NCI-H187 (cell line): ENCODE measurements at places on chromosomes 7 and 10.

DNA sequence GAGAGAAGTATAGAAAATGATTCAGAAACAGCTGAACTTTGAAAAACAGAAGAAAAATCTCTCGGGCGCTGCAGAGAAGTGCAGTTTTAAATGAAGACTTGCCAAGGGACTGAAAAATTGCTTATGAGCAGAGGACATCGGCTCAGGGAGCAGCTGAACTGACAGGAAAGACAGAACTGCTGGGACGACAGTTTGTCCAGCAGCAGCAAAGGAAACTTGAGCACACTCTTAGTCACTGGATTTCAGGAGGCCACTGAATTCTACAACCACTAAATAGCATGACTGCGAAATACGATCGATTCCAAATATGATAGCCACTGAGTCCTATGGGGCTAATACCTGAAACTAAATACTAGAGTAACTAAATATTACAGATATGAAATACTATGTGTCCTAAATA lies 43.0 kb downstream of the LEP start:
- no peak for DNase-seq

DNA sequence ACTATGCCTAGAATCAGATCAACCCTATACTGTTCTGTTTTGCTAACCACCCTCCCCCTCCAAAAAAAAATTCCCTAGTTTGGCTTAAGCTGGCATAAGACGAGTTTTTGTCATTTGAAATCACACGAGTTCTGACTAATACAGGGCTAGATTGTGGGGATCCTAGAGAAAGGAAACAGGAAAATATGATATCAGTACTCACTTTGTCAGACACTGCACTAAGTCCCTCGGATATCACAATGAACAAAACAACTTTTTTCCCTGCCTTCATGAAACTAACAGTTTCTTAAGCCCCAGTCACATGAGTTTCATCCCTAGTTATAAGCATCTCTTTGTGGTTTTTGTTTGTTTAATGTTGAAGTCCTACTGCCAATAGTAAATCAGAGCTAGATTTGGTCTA lies 118.5 kb downstream of the ITGB8 start:
- no peak for DNase-seq

DNA sequence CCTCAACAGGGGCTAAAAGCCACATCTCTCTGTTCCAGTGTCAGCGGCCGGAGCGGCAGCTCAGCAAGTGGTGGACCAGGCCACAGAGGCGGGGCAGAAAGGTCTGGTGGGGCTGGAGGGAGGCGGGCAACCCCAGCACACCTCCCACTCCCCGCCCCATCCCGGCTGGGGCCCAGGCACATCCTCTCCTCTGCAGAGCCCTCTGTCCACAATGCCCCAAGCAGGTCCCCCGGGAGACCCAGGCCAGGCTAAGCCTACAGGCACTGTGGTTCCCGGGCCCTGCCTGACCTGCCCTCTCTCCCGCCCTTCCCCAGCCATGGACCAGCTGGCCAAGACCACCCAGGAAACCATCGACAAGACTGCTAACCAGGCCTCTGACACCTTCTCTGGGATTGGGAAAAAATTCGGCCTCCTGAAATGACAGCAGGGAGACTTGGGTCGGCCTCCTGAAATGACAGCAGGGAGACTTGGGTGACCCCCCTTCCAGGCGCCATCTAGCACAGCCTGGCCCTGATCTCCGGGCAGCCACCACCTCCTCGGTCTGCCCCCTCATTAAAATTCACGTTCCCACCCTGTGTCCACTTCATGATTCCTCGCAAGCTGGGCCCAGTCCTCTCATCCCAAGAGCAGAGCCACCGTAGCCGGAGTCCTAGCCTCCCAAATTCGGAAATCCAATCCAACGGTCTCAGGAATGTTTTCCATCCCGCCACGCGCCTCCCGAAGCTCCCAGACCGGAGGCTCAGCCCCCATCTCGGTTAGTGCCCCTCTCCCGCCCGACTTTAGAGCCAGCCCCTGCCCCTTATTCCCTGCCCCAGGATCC lies 2.1 kb downstream of the ADIRF start:
- no peak for DNase-seq

GRCh38 chr10:43214956-43215561 lies 51.8 kb downstream of the RASGEF1A start:
- no peak for DNase-seq

DNA sequence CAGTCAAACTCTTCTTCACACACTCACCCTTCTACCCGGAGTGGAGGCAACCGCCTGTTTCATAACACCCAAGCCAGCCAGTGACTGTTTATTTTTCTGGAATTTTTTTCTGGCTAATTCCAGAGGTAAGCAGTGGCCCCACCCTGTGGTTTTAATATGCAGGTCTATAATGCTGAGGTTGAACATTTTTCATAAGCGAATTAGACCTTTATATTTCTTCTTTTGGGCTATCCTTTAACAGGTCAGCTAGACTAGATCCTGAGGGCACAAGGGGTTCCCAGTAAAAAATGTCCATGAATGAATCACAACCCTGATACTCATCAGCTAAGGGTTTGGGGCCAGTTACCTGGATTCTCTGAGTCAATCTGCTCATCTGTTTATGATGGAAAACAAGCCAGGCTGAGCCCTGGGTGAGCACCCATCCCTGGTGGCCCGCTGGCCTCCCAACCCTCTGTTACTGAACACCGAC lies 76.2 kb downstream of the GRB10 start:
- DNase-seq: no peak

DNA sequence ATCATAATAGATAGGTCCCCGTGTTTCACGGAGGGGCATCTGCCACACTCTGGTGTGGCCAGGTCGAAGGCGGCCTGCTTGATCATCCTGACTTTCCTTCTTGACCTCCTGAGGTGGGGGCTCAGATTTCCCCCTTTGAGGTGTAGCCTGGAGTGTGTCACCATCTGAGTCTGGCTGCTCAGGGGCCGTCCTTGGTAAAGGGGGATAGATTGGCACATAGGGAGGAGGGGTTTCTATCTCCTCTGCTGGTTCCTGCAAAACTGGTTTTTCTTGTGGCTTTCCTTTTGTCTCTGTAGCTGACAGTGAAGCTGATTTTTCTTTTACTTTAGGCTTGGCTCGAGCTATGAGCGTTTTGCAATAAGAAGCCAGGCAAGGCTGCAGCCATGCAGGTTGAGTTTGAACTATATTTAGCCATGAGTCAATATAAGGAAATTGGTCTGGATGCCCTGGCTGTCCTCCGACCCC lies 7.1 kb upstream of the ZNF117 start:
- no peak for DNase-seq

- DNase-seq: no peak
Observed at GRCh38 chr10:28305553-28305952, 2.7 kb upstream of the MPP7 start.

- no peak for DNase-seq
Observed at GRCh38 chr10:131898713-131899112, 2.1 kb upstream of the PPP2R2D start.

DNA sequence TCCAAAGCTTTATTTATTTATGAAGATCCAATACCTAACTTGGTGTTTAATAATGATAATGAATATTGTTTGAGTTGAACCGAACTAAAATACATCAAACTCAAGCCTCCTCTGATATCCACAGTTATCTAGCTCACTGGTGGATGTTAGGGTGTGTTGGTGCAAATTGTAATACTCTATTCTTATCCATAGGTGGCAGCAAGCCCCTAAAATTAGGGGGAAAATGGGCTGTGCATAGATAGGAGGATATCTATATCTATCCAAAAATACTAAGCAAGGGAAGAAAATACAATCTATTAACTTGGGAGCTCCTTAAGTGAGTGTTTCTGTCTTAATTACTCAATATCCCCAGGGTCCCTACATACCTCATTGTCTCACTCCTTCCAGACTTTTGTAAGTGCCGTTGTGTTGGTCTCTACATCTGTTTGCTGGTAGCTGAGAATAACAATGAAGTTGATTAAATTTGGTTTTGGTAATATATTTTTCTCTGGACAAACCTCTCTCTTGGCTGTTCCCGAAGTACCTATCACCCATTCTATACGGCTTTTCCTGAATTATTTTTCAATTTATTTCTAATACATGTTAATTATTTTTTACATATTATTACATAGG lies 55.0 kb upstream of the VWDE start:
- peak; percentile 4 for DNase-seq

GRCh38 chr7:129845972-129846327 lies 106.8 kb downstream of the UBE2H start:
- DNase-seq: no peak

DNA sequence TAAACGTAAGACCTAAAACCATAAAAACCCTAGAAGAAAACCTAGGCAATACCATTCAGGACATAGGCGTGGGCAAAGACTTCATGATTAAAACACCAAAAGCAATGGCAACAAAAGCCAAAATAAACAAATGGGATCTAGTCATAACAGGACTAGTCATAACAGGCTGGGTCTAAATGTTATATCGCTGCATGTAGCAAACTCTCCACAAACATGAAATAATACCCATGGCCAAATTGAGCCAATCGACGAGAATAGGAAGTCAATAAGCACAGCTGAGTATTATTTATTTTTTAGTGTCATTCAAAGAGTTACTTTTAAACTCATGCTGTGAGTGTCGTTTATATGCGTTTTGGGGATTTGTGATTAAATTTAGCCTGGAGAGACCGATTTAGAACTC lies 225.1 kb downstream of the TFEC start:
- DNase-seq: no peak

- DNase-seq: peak; percentile 70
Observed at GRCh38 chr7:82559193-82559805, 115.7 kb upstream of the CACNA2D1 start.

- no peak for DNase-seq
Observed at GRCh38 chr10:86064931-86065662, 301.5 kb downstream of the GRID1 start.

- no peak for DNase-seq
Observed at GRCh38 chr10:31099094-31099493, 67.4 kb upstream of the ZNF438 start.

DNA sequence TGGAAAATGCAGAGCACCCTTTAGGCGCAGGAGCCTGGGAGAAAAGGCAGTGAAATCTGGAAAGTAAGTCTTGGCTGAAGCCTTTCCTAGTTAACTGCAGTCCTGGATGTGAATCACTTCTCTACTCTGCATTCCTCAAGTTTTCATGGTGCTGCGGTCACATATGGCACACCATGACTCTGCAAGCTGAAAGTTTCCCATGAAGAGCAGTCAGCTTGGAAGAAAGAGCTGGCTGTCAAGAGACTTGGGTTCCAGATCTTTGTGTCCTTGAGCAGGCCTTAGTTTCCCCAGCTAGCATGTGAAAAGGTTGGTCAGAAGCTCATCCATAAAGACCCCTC lies 548.3 kb downstream of the SORCS3 start:
- DNase-seq: no peak

- peak; percentile 33 for DNase-seq
Observed at GRCh38 chr10:77090381-77091356, 546.9 kb downstream of the KCNMA1 start.

GRCh38 chr7:33964417-33965182 lies 59.3 kb downstream of the BMPER start:
- no peak for DNase-seq

DNA sequence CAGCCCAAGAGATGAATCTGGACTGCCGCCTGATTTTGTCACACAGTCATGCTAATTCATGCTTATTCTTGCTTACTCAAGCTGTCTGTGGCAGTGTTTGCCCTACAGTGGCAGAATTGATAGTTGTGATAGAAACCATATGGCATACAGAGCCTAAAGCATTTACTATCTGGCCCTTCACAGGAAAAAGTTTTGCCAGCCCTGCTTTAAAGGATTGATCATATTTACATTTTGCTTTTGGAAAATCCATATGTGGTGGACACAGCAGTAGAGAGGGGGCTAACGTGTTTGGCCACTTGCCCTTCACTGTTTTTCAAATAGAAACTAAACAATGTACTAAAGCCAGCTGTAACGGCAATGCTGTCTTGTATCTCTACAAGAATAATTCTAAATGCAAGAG lies 974.0 kb upstream of the GHITM start:
- no peak for DNase-seq
